Hematopoietic multipotent progenitor cell treated with erythropoietin and hydrocortisone succinate and interleukin-3 and kit ligand, for 6 days (in vitro differentiated cells): ENCODE measurements at places on chromosomes 12 and 14.
A peak's percentile ranks its signal among the peaks of the same experiment; 100 is the strongest.

GRCh38 chr14:68779761-68780323 lies 13.0 kb downstream of the ZFP36L1 start:
- DNase-seq, result peak; percentile 48

- peak; percentile 82 for DNase-seq
Measured at GRCh38 chr12:13200841-13201240, 4.3 kb downstream of the EMP1 start.

- no peak for DNase-seq
Measured at GRCh38 chr12:118641249-118641648, 264.9 kb downstream of the SUDS3 start.

GRCh38 chr14:61602733-61603077 lies 92.6 kb upstream of the HIF1A start:
- DNase-seq, result no peak

DNA sequence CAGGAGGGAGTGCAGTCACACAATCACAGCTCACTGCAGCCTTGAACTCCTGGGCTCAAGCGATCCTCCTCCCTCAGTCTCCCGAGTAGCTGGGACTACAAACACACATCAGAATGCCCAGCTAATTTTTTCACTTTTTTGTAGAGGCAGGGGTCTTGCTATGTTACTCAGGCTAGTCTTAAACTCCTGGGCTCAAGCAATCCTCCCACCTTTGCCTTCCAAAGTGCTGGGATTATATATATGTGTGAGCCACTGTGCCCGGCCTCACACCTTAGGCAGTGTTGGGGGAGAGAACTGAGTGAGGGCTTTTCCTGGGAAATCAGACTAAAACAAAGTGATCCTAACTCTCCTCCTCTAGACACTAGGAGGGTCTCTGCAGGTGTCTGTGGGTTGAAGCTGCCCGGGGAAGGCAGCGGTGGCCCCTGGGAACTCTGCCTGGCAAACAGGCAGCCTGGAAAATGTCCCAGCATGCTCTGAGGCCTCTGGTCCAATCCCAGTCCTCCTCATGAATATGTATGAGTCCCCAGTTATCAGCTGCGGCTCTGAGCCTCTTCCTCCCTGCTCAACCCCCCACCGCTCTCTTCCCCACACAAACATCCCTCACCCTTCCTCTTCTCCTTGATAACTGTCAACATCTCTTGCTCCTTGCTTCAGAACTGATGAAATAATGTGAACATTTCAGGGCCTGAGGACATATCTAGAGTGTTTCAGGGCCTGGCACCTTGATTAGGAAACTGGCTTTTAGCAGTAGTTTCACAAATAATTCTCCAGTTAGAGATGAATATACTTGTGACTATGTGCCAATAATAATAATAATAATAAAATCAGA lies 7.9 kb upstream of the NAA25 start:
- DNase-seq, result peak; percentile 96

DNA sequence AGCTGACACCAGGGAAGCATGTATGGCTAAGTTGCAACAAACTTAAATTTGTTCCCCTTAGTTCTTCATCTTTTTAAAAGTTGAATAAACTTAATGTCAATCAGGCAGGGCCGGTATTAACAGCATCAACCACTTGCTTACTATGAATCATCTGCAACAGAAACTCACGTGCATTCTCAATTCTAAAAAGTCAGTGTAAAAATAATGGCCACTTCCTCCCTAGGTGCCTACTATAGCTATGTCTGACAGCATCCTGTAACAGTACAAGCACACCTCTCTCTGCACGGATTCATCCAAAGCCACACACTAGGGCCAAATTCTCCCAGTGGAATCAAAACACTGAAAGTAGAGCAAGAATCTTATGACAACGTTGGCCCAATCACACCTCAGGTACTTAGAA lies 48.6 kb downstream of the PPP1R36 start:
- no peak for DNase-seq

DNA sequence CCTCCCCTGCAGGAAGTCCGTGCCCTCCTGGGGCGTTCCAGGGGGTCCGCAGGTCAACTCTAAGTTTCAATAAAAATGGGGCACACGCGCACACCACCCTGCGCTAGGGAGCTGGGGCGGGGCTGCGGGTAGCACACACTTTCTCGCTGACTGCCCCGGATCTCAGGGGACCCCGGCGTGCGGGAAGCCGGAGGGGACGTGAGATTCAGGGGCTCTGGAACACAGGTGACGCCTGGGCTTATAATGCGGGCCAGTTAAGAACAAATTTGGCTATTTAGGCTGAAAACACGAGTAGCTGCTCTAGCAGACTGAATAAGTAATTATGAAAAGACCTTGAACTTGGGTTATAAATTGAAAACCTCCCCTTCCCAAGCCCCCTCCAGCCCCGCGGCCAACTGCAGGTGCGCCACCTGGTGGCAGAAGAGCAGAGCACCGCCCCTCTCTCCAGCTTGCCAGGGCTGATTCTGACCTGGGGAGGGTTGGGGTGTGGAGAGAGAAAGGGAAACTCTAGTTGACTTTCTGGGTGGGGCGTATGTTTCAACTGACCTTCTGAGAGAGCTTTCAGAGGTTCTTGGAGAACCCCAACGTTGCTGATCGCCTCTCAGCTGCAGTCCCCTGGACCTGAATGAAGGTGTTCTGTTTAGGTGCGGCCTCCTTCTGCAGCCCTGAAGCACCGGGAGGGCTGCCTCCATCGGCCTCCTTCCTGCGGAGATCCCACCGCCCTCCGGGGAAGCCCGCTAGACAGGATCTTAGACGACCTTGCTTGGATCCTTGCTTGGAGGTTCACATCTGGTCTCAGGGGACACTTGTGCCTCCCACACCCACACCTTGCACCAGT lies 118.4 kb upstream of the EVL start:
- peak; percentile 54 for DNase-seq

DNA sequence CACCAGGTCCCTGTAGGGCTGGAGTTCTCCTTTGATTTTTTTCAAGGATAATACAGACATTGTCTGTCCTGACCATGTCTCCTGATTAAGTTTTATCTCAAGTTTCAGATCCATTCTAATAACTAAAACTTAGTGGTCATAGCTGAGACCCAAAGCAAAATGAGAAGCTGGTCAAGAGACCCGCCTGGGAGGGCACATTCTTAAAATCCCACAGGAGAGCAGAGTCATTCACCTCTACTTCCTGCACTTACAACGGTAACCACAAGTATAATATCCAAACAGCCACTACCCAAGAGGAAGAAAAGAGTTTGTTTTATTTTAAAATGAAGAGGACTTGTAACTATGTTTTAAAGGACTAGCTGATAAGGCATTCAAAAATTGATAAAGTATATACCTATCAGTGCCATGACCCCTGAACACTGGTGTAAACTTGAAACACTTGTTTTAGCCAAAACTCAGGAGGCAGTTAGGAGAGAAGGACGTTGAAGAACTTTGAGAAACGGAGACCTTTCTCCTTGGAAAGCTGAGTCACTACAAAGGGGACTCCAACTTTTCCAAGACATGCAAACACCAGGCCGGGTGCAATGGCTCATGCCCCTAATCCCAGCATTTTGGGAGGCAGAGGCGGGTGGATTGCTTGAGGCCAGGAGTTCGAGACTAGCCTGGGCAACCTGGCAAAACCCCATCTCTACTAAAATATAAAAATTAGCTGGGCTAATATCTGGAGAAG lies 478.2 kb downstream of the GLT1D1 start:
- no peak for DNase-seq

- DNase-seq, result peak; percentile 40
Measured at GRCh38 chr12:11621797-11622423, 27.6 kb upstream of the ETV6 start.

GRCh38 chr12:19573866-19574265 lies 134.6 kb downstream of the AEBP2 start:
- no peak for DNase-seq

DNA sequence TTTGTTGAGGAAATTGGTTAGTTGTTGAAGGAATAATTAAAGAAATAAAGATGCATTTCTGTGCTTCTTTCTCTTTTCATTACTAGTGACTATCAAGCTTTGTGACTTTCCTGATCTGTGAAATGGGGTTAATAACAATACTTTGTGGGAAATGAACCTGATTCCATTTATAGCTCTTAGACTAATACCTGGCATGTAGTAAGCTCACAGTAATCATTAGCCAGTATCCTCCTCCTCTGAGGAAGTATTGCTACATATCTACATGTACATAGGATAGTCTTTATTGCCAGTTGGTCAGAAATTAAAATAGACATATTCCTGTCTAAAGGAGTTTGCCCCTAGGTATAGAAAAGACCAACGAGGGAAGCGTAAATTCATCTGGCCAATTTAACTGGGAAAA lies 1.8 kb upstream of the CCDC198 start:
- no peak for DNase-seq

DNA sequence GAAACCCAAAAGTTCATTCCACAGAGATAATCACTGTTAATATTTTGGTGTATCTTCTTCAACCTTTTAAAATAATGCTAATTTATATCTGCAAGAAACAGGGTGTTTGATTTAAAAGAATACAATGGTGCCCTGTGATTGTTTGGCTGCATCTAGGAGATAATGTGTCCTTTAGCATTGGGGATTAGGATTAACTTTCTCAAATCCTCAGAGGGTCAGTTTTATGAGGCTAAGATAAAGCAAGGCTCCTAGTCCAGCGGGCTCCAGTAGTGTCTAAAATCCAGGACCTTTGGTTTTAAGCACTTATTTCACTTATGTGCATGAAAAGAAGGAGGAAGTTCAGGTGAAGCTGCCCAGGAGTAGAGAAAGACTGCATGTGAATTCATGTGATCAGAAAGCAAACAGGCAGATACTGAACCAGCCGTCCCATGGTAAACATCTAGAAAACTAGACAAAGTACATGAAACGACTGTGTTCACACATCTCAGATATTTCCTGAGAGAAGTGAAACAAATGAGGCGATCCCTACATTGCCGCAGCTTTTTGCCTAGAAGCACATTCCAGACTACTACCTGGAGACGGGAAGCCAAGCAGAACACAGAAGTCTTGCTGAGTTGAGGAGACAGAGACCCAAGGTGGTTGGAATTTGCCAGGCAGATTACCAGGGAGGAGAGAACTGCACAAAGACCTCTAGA lies 129.1 kb upstream of the MAX start:
- no peak for DNase-seq

DNA sequence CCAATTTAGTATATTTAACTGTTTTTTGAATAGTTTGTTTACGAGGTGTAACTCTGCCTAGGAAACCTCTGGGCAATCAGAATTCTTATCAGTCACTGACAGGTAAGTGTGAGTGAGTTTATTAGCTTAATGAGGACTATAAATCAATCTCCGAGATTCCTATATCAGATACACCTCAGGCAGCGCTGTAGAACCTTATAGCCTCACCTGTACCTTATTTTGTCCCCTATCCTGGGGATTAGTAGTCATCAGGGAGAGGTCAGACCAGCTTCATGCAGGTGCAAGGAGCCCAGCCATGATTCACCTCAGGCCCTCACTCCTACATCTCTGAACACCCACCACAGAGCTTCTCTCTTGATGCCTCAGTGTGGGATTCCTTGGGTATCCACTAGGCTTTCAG lies 256.0 kb downstream of the KTN1 start:
- no peak for DNase-seq

DNA sequence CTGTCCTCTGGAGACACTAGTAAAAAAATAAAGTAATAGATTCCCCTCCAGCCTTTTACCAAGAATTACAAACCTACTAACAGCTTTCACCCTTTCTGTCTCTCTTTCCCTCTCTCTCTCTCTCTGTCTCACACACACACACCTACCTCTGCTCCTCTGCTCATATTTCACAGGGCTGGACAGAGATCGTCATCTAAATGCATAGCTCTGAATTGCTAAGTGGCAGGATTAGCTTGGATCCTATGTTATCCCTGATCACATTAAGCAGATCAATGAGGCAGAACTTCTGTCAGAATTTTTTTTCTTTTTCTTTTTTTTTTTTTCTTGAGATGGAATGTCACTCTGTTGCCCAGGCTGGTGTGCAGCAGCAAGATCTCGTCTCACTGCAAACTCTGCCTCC lies 22.9 kb downstream of the VCPKMT start:
- no peak for DNase-seq

DNA sequence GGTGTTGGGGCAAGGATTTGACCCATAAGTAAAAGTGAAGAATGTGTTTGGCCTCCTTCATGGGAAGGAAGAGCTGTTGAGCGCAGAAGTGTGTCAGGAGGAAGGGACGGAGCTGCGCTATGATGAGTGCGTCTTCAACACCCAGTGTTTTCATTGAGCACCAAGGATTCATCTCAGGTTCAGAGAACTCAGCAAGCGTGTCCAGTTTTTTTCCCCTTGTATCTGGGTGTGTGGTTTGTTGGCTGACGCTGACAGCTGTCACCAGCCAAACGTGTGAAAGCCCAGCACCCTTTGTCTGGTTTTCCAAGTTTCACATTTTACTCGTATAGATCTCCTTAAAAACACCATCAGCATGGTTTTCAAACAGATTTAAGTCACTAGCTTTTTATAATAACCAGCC lies 12.3 kb downstream of the EP400 start:
- no peak for DNase-seq

DNA sequence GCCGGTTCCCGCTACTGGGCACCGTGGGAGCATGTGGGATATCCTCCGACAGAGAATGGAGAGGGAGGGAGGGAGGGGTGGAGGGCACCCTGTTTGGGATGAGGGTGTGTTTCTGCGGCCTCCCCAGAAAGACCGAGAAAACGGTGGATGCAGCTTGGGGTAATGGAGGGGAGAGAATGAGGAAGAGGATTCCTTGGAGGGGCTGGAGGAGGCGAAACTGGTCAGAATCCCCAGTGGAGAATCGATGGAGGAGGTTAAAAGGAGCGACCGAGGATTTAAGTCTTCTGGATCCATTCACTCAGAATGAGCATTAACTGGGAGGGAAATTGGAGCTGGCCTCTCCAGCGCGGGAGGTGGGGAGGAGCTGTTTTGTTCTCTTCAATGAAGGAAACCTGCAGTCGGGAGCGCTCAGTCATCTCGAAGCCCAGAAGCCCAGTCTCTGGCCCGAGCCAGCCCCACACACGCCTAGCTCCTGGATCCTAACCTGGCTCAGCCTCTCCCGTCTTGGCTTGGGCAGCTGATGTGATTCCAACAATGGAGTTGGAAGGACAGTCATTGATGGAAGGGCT lies 581 bp downstream of the ARG2 start:
- peak; percentile 18 for DNase-seq

GRCh38 chr14:49858383-49858782 lies 5.8 kb upstream of the NEMF start:
- peak; percentile 34 for DNase-seq

DNA sequence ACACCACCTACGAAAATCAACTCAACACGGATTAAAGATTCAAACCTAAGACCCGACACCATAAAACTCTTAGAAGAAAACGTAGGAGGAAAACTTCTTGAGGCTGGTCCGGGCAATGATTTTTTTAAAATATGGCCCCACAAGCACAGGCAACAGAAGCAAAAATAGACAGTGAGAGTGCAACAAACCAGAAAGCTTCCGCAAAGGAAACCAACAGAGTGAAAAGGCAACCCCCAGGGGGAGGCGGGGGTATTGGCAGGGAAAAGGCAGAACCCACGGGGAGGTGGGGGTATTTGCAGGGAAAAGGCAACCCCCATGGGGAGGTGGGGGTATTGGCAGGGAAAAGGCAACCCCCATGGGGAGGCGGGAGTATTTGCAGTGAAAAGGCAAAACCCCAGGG lies 20.5 kb upstream of the FBRSL1 start:
- peak; percentile 40 for DNase-seq
